ENCODE measurements at places on chromosomes 12 and 14.

- DNase-seq, result no peak
Measured at GRCh38 chr12:7634561-7634960, 31.1 kb downstream of the APOBEC1 start.

- peak; percentile 66 for DNase-seq
Measured at GRCh38 chr14:106436310-106436905, 910.0 kb downstream of the TMEM121 start.

DNA sequence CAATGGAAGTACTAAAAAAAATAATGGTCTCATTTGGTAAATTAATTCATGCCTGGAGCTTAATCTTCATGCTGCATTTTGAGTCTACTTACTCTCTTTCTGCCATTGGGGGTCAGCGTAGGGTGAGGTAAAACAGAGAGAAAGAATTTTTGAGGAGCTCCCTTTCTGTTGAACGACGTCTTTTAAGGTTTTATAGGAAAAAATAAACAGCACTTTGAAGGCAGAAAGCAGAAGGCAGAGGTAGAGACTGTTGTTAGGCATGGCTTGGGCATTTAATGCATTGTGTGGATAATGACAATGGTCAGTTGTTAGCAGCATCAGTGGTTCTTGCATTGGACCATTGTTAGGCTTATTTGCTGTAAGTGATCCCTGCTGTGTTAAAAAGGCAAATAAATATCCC, 557.2 kb upstream of the STXBP6 start:
- no peak for DNase-seq

DNA sequence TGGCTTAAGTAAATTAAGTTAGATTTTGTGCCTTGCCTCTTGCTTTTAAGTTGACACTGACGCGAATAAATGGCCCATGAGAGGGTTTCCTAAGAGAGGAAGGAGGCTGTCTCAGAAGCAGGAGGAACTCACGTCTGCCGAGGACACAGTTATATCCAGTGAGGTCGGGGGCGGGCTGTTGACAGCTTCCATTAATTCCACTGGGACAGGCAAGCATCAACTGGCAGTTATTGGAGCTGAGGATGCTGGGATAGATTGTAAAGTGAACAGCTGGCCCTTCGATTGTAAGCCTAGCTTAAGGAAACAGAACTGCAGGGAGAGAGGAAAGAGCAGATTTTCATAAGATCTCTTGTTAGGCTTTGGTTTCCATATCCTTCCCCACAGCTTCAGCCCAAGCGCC, 399.2 kb downstream of the IPO8 start:
- no peak for DNase-seq

GRCh38 chr12:12880537-12880936, 10.8 kb upstream of the GPRC5A start:
- no peak for DNase-seq

- no peak for DNase-seq
Measured at GRCh38 chr12:82299319-82300025, 58.7 kb downstream of the CCDC59 start.

GRCh38 chr12:80400571-80400991, 43.5 kb upstream of the PTPRQ start:
- no peak for DNase-seq

DNA sequence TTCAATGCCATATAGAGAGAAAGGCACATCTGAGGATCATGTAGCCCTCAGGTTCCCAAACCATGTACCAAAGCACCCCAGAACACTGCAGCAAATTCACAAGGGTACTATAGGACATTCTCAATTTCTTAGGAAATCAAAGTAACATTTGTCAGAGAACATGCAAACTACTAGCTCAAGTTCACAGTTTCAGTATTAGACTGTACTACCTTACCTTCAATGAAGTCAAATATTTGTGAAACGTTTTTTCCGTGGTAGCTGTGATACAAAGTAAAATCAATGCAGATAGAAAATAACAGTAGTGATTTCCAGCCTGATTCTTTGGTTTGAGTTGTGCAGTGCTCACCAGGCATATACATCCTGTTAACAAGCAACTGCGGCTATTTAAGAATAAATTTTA, 197.1 kb downstream of the MED13L start:
- DNase-seq, result no peak

DNA sequence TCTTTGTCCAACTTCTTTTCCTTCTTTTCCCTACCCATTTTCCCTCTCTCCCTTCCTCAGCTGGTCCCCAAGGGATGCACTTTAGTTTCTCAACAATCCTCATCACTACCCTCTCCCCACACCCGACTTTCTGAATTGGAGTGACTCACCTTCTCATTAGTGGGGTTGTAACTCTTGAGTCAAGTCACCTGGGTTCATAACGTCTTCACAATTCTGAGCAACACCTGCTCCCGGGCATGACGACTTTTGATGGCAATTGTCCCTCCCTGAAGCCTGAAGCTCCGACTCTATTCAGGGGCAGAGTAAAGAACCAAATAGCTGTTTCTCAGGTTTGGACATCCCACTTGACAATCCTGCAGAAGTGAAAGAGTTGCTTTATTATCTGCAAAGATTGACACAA, 82.7 kb upstream of the OTX2 start:
- no peak for DNase-seq

DNA sequence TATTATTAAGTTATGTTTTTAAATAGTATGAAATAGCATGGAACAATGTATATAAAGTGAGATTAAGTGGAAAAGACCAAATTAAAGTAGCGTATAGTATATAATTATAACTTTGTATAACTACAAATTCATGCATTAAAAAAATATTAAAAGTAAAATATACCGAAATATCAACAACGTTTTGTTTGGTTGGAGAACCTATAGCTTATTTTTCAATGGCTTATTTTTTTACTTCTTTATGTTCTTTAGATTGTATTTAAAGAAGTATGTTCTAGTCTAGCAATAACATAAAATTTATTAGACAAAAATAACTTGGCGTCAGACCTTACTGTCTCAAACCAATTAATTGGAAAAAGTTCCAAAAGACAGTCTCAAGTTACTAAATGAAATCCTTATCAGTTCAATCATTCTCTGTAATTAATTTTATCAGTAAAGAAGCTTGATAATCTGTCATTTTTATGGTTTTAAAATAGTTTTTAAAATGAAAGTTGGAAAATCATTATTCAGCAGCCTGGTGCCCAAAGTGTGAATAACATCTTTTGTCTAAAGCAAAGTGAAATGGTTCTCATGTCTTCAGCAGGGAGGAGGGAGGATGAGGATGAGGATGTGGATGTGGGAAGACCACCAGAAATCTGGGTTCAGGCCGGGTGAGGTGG, 46.7 kb downstream of the IRAK3 start:
- DNase-seq, result no peak
